Neural progenitor cell (in vitro differentiated cells): ENCODE measurements at places on chromosomes 3 and 15.

DNA sequence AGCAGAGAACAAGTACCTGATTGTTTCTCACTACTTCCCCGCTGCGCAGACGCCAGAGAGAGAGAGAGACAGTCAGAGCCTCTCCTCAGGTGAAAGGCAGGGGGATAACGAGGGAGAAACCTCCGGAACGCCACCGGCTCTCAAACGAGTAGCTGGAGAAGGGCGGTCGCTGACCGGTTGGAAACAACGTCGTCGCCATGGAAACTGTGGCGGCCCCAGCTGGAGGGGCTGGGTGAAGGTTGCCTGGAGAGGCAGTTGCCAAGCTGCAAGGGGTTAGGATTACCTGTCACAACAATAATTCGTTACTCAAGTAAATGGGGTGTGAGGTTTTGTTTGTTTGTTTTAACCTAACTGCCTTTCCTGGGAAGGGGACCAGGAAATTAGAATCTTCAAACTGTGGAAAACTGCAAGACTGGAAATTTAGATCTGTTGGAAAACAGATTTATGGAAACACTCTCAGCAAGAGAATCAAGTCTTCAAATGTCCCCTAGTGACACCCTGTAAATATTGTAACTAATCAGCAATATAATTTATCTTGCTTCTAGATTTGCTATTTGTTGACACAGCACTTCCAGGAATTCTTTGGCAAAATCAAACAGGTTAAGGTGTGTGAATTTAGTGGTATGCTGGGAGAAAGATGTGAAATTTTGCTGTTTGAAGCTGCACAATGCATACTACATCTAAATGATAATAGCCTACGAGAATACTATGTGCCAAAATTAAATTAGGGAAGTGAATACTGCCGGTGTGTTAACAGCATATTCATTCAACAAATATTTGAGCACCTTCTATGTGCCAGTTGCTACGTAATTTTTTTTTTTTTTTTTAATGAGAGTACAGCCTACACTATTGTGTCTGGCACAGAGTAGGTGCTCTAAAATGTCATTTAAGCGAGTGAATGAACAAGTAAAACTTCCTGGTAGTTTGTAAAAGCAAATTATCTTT is at the start of gene DNAH12:
Gene DNAH12, minus strand, starts transcription at position 164 of the 945 bp plus-strand sequence. CDS start 1,474 bp downstream, outside the sequence.
- peak; percentile 95 for DNase-seq

- DNase-seq = no peak
Observed at GRCh38 chr15:52417521-52417920, 111.2 kb downstream of the MYO5A start.

DNA sequence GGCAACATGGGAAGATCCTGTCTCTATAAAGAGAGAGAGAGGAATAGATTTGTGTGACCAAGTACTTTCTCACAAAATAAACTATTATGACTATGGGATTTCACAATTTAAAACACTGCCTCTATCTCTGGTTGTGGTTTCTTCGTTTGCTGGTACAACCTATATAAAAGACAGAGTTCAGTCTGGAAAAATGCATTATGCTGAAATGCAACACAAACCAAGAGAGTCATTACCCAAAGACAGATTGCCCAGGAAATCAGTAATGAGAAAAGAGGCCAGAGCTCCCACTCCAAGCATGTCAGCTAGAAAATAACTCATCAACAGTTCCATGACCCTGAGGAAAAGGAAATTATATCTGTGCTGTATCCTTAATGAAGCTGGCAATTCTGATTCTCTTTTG is 23.2 kb downstream of the GPR176 start:
- no peak for DNase-seq

- DNase-seq = no peak
Observed at GRCh38 chr3:170007031-170007663, 30.6 kb upstream of the GPR160 start.

DNA sequence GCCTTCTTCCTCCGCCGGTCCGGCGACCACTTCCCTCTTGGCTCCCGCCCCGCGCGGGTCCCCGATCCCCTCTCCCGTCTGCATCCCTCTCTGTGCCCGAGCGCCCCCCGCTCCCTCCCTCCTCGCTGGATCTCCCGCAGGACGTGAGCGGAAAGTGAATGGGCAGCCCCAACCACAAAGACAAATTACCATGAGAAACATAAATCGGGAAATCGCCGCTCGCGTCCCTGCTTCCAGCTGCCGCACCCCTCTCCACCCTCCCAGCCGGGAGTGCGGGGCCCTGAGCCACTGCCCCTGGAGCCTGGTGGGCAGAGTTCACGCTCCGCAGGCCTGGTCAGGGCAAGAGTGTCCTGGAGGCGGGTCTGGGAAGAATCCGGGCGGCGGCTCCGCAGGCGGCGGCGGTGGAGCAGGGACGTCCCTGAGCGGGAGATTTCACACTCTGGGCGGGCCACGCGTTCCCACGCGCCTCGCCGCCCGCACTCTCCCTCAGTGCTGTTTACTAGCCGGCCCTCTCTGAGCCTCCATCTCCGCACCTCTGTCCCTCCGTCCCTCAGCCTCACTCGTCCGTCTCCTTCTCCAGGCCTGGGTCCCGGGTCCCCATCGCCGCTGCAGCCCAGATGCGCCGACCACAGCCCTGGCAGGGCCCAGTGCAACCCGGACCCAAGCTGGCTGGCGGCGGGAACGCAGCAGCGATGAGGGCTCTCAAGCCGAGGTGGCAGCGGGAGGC is 835 bp downstream of the SEMA5B start:
- DNase-seq = peak; percentile 64

DNA sequence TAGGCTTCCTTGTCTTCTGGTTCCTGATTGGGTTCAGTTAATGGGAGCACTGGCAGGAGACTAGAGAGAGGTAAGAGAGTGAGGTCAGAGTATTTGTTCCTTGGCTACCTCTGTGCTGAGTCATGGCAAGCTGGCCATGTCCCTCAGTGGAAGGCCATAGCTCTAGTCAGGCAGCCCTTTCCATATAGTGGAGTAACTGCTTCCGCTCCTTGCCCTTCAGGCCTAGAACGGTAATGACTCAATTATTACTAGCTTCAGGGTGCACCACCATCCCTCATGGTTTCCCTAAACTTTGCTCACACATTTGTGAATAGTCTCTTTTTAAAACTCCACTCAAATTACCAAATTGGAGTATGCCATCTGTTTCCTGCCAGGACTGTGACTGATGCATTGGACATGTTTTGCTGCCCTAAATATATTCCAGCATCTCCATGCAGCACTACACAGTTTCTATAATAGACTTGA is 10.5 kb upstream of the ANO10 start:
- DNase-seq = no peak

- DNase-seq = no peak
Observed at GRCh38 chr3:187072102-187072501, 67.2 kb downstream of the RPL39L start.

GRCh38 chr15:101258238-101259144 is 6.6 kb upstream of the CHSY1 start:
- peak; percentile 75 for DNase-seq
